Neural crest cell (in vitro differentiated cells): ENCODE measurements at places on chromosomes 13 and 19.
A peak's percentile ranks its signal among the peaks of the same experiment; 100 is the strongest.

DNA sequence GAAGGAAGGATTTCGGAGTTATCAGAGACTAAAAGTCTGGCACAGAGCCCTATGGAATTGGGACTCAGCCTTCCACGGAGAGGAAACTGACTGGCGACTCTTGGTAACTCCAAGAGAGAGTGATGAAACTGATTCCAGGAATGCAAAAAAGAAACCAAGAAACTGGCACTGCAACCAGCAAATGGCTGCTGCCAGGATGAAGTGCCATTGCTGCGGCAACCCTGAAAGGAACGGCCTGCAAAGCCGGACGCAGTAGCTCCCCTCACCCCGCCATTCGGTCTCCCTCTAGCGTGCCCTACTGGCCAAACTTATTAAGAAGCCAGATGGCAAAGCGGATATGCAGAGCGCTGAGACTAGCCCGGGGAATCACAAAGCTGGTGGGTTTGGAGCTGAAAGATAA is 236.0 kb downstream of the PCDH9 start:
- DNase-seq: peak; percentile 69

DNA sequence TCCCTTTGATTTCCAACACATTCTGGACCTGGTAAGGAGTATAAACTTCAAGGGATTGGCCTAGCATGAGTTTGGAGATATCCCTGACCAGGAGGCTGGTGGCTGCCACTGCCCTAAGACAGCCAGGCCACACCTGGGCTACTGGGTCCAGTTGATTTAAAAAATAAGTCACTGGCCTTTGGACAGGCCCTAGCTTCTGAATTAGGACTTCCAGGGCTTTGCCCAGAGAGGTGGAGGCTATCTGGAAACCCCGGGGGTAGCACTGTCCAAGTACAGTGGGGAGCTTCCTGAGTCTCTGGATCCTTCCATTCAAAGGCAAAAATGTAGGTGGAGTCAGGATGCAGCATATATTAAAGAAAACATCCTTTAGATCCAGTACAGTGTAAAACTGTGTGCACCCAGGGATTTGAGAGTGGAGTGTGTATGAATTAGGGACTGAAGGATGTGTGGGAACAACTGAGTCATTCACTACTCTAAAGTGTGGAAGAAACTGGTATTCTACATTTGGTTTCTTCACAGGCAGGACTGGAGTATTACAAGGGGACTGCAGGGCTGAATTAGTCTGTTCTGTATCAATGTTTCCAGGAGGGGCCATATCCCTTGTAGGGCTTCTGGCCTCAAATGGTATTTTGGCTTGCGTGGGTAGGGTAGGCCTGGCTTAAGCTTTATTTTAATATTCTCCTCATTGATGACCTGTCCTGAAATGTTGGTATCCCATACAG is 14.8 kb upstream of the FCGBP start:
- no peak for DNase-seq

- DNase-seq: no peak
These were observed 126.8 kb upstream of the CACNA1A start for GRCh38 chr19:13633109-13633508.

- DNase-seq: peak; percentile 29
These were observed 146.5 kb downstream of the PCCA start for GRCh38 chr13:100235311-100235901.

- DNase-seq: no peak
These were observed 429.8 kb downstream of the FOXO1 start for GRCh38 chr13:40236566-40237168.

DNA sequence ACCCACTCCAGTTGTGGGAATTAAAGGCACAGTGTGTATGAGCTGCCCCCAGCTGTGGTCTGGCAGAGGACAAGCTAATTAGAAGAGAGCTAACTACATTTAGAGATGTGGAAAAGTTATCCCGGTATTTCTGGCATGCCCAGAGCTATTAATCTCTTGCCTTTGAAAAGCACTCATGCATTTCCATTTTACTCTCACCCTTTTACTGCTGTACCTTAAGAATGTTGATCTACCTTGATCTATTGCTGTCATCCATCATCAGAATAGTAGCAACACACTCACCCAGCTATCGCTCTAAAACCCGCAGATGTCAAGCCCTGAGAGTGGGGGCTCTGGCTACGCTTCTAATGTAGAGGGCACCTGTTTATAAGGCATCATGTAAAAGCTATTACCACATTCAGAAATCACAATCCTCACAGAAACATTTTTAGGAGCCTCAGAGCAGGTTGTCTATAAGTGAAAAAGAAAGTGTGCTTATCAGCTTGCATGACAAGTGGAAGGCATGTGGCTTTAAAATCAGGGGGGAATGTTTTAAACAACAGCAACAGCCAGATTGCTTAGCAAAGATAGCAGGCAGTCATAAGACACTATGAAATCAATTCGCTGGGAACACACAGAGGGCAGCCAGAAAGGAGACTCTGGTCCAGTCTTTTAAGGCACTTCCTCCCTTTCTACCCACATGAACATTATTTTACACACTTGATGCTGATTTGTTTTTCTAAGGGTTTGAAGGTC is 224.2 kb upstream of the IRS2 start:
- no peak for DNase-seq

DNA sequence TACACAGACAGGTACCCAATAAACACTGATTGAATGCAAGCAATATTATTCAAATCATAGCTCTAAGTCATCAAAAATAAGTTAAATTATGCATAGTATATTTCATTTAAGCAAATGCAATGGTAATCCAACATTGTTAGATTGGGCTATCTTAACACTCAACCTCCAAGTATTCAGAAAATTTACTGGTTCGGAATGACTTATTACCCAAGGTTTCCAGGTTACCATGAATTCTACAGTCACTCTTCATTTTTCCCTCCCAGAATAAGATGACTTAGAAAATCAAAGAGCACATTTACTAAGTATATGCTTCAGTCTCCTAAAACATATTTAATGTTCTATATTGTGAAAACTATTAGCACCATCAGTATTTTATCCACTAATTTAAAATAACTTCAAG is 6.0 kb downstream of the UBL3 start:
- DNase-seq: no peak

DNA sequence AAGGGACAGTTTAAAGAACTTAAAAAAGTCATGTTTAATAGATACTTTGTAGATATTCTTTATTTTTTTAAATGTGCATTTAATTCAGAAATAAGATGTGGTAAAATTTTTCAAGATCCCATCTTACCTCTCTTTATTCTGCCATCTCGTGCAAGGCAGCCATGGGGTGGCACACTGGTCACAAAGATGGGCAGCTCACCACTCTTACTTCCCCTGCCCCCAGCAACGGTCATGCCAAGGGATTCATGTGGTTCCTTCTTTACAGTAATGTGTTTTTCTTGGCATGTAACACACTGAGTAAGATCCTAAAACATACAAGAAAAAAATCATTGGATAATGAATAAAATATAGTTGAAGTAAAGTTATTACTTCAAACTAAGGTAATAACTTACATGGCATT is 64.2 kb downstream of the LNX2 start:
- no peak for DNase-seq

DNA sequence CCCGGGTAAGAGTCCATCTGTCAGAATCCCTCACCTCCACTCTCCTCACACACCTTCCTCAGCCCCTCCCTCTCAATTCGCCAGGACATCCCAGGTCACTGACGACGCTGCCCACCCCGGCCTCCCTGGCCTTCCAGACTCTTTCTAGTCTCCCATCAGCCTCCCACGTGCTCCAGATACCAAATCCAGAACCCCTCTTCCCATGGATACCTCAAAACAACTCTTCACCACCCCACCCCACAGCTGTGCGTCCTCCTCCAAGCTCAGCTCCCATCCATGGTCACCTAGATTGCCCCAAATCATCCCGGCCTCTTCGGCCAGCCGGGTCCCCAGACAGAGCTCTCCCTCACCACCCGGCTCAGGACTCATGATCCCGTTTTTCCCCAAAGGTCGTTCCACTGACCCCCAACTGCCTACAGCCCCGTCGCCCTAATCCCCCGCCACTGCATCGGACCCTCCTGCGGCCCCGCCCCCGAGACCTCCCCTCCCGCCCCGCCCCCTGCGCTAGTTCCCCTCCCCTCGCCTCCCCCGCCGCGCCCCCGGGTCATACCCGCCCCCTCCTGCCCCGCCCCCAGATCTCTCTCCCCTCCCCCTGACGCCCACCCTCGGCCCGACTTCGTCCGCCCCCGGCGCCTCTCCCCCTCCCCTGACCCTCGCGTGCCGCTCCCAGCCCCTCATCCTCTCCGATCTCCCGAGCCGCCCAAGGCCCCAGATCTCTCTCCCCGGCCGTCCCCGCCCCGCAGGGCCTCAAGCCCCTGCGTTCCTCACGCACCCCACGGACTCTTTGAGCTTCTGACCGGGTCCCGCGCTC is 546 bp downstream of the UBXN6 start:
- DNase-seq: peak; percentile 66

DNA sequence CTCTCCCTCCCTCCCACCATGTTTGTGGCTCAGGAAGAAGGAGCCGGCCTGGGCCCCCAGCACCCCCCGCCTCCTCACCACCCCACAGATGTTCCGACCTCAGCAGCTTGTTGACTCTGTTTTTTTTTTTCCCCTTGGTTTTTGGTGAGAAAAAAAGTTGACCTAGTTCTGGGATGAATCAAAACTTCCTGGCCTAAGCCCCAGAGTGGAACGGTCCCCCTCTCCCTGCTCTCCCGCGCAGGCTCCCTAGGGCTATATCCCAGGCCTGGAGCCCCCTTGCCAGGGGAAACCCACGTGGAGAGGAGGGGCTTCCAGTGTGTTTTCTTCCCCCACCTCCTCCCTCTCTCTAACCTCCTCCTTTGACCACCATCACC is 4.0 kb downstream of the COL5A3 start:
- no peak for DNase-seq

DNA sequence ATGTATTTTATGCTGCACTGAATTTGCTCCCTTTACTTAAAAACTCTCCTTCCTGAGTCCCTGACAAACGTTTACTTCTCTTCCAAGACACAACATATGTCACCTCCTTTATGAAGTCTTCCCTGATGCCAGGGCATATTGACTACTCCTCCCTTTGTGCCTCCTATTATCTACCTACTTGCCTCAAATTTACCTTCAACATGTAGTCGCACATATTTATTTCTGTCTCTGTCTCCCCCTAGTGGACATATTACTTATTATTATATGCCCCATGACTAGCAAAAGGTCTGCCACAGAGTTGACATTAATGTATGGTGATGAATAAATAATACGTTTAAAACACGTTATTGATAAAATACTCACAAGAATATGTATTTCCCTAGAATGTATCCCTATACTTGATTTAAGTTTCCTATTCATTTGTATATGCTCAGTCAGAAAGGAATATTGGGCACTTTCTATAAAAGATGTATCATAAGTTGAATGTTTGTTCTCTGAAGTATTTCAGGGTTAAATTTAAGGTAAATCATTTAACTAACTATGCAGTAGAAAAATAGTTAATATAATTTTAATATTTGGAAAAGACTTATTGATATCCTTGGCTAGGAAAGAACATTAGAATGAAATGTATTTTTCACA is 250.3 kb upstream of the ATXN8OS start:
- no peak for DNase-seq

GRCh38 chr13:75762955-75763354 is 126.8 kb downstream of the LMO7 start:
- DNase-seq: no peak

GRCh38 chr19:35436477-35437405 is 11.3 kb upstream of the FFAR2 start:
- no peak for DNase-seq

GRCh38 chr13:94312511-94313216 is 166.8 kb downstream of the DCT start:
- no peak for DNase-seq

DNA sequence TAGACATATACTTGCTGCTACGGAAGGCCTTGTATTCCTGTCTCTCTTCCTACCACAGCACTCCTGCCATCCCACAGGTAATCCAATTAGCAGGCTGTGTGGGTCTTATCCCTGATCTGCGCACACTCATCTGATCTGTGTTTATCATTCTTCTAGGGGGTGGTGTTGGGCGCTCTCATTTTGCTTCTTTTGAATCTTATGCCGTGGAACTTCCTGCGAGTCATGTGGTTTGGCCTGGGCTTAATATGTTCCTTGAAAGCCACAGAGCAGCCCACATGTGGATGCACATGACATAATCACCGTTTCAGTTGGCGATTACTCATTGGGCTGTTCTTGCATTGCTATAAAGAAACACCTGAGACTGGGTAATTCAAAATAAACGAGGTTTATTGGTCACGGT is 7.5 kb downstream of the RASA3 start:
- no peak for DNase-seq

- no peak for DNase-seq
These were observed 733 bp upstream of the CD320 start for GRCh38 chr19:8308891-8309291.

DNA sequence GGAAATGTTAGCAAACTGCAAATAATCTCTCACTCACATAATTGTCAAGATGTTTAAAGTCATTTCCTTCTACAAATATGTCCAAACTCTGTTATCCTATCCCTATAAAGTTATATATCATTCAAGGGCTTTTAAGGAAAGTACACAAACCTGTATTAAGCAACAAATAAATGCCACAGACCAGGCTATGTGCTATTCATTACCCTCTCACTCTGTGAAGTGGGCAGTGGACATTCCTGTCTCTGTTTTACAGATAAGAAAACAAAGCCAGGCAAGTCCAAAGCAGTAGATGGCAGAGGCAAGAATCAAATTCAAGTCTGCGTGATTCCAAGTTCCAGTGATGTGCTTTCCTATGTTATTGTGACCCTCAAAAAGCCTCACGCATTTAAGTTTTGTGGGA is 140.6 kb downstream of the LHFPL6 start:
- no peak for DNase-seq

- no peak for DNase-seq
These were observed 164.7 kb downstream of the KATNAL1 start for GRCh38 chr13:30142486-30143211.

DNA sequence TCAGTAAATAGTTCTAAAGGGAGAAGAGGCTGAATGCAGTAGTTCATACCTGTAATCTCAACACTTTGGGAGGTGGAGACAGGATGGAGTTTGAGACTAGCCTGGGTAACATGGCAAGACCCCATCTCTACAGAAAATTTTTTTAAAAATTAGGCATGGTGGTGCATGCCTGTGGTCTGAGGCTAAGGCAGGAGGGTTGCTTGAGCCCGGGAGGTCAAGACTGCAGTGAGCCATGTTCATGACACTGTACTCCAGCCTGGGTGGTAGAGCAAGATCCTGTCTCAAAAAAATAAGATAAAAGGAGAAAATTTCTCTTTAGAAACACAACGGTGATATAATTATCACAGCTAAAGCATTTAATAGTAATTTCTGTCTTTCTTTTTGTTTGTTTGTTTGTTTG is 57.1 kb downstream of the SIPA1L3 start:
- DNase-seq: no peak

DNA sequence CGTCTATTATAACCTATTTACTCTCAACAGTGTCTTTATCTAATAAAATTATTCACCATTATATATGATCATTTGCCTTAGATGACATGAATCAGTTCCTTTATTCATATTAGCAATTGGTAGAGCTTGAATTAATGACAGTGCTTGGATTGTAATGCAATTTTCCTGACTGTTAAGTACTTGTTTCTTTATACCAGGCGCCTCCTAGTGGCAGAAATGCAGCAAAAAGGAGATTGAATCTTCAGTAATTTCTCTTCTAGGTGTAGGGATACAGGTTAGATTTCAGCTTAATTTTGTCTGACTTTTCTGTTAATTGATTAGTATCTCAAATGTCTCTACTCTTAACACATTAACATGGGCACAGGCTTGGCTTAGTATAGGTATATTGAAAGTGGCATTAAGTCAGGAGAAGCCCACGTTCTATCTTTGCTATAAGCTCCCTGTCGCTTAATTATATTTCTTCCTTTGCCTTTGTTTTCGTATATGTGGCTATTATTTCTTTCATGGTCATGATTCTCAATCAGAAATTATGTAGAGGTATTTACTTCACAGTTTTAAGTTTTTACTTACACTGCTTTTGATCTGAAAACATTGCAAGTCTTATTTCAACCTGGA is 9.1 kb upstream of the LHFPL6 start:
- peak; percentile 71 for DNase-seq

- no peak for DNase-seq
These were observed 40.9 kb downstream of the ATP7B start for GRCh38 chr13:51970349-51970748.
